ENCODE measurements at places on chromosomes 6 and 20.

- no peak for DNase-seq
Measured at GRCh38 chr20:62529896-62530642, 54.3 kb upstream of the GATA5 start.

GRCh38 chr6:169741344-169741743, 10.0 kb downstream of the DYNLT2 start:
- no peak for DNase-seq

DNA sequence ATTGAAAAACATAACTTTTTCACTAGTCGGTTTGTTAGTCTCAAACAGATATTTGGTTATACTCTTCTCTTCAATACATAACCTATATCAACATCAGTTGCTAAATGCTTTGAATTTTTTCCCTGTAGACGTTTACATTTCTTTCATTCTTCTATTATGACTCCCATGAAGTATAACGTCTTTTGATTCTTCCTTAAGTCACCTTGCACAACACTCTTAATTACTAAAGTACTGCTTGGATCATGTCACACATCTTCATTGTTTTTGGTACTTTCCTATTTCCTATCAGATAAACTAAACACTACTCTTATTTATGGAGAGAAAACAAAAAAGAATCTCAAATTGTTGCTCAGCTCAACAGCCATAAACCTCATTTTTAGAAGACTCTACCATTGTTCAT, 23.0 kb upstream of the BMP5 start:
- no peak for DNase-seq

DNA sequence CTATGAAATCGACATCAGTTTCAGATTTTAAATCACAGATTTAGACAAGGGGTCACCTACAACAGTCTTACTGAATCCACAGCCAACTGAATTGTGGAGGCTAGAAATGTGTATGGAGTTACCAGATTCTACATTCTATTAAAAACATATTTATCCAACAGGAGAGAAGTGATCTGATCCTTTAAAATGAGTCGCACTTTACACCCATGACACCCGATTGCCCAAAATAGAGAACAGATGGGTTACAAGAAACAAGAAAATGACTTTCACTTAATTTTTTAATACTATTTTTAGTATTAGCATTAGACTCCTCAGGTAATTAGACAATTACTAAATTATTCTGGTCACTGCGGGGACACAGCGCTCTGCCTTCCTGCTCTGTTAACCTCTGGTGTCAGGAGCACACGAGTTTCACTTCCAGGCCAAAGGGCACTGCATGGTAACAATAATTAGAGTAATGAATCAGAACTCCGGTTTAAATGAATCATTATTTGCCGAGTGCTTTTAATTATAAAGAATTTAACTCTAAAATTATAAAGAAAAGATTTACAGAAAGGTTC, 108.6 kb downstream of the ATP9A start:
- no peak for DNase-seq

DNA sequence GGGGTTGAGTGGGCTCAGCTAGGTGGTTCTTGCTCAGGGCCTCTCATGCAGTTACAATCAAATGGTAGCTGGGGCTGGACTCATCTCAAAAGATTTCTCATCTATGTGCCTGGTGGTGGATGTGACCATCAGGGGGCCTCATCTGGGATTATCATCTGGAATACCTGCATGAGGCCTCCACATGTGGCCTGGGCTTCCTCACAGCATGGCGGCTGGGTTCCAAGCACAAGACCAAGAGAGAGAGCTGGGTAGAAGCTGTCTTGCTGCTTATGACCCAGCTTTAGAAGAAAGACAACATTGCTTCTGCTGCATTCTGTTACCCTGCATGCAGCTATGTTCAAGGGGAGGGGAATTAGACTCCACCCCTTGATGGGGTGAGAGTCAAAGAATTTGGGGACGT, 22.5 kb downstream of the ARHGAP40 start:
- DNase-seq: no peak

DNA sequence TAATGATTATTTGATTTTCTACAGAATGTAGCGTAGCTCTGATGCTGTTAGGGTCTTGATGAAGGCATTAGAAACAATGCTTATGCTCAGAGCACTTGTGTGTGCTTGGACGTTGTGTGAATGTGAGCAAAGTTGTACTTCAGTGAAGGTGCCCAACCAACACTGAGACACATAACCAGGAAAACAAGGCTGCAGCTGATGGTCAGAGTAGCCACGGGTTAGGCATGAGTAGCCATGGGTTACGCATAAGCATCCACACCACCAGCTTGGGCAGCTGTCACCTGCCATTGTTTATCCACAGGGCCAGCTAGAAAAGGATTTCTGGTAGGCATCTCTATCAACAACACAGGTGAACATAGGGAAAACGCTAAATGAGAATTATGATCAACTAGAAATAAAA, 326.6 kb downstream of the NRN1 start:
- DNase-seq: no peak

- peak; percentile 10 for DNase-seq
Measured at GRCh38 chr6:34055223-34055933, 90.5 kb downstream of the GRM4 start.

DNA sequence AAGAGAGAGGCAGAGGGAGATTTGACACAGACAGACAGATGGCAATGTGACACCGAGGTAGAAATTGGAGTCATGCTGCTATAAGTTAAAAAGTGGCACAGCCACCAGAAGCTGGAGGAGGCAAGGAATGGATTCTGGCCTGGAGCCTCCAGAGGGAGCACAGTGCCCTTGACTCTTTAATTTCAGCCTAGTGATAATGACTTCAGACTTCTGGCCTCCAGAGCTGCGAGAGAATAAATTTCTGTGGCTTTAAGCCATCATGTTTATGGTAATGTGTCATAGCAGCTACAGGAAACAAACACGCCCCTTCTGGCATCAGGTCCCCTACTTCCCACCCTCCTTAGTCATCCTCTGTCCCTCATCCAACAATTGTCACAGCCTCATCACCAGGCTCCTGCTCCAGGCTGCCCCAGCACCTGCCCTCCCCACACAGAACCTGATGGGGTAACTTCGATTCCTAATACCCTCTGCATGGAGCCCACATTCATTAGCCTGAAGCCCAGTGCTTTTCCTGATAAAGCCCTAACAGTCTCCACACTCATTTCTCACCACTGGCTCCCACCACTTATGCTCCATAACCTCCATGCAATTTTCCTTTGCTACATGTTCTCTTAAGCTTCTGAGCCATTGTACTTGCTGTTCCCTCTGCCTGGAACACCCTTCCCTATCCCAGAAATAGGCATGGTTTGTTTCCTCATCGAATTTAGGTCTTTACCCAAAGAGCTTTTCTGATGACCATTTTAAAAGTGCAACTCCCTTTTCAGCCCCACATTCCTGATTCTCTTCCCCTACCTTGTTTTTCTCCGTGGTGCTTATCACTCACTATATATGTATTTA, 69.7 kb upstream of the TOX2 start:
- DNase-seq: no peak

DNA sequence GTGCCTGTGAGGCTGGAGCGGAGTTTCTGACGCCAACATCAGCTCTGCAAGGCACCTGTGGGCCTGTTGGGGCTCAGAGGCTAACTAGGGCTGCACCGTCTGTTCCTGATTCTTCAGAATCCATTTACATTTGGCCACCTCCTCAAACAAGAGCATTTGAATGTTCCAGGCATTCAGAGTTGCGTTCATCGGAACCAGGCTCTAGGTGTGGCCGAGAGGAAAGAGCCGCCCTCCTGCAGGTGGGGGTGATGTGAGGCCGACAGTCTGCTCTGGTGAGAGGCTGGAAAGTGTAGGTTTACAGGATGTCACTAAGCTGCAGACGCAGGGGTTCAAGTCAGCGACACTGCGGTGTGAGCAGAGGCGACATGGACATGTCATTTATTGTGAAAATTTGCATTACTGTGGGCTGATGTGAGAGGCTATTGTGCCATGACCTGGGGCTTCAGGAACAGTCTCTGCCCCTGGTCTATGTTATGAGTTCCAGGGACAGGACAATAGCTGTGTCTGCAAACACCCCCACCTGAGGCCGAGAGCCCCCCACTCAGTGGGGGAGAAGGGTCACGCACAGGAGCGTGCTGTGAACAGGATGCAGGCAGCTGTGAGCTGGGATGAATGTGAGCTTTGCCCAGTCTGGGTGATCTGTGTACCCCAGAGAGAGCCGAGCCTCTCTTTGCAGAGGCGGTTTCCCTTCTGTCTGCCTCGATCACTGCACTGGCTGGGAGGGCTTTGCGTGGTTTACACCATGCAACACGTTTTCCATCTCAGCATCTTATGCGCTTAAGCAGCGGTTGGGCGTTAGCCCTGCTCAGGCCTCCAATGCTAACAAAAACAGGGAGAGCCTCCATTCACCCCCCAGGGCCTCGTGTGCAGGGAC, 21.1 kb downstream of the SLCO4A1 start:
- DNase-seq: no peak

GRCh38 chr6:53984163-53984562, 127.1 kb upstream of the MLIP start:
- no peak for DNase-seq

GRCh38 chr6:155710704-155711103, 255.1 kb upstream of the NOX3 start:
- no peak for DNase-seq

DNA sequence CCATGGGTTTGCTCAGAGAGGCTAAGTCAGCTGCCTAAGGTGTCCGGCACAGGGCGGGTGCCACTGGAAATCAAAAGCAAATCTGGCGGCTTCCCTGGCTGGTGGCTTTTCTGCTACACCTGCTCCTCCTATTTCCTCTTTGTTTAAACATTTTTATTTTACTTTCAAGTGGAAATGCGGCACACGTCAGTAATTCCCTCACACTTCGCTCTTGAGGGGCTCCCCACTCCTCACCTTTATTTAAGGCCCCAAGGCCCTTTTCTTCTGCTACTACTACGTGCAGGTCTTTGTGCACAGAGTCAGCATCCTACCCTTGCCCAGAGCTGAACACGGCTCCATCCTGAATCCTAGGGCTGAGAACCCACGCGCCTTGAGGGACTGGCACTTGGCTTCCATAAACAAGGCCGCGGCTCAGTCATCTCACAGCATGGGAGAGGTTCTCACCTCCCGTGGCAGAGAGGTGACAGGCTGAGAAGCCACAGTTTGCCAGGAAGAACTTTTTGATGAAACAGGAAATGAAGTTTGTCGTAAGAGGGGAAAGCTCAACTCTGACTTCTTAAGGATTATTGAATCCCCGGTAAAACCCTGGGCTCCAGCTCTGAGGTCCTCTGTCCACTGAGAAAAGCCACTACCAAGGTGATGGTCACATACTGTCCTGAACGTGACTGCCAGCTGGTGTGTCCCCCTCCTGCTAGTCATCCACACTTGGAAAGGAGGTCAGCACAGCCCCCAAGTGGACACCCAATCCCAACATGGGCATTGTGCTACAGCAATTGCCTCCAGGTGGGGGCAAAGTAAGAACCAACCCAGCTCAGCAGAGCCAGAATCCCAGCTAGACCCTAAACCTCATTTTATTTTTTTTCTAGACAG, 48.0 kb downstream of the NFATC2 start:
- DNase-seq: no peak

GRCh38 chr6:2940010-2940850, 31.1 kb downstream of the SERPINB6 start:
- no peak for DNase-seq

GRCh38 chr6:15458021-15458459, 204.8 kb downstream of the DTNBP1 start:
- DNase-seq: no peak

GRCh38 chr6:159066483-159066882, 21.7 kb upstream of the TAGAP start:
- DNase-seq: no peak

DNA sequence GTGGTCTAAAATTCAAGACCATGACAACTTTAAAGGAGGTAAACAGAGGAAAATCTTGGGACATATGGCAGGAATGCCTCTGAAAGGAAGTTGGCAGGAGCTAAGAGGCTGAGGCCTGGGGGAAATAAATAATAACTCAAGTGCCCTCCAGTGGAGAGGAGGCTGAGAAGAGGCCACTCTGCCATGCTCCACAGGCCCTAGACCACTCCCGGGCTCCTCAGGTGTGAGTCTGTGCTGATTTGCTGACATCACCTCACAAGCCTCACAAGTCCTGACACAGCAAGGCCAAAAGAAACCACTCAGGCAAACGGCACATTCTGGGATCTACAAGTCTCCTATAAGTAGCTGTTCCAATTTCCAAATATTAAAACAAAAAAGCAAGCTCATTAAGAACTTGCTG, 91.0 kb upstream of the RIPOR2 start:
- no peak for DNase-seq

- DNase-seq: no peak
Measured at GRCh38 chr6:37137201-37138090, 32.5 kb upstream of the PIM1 start.

DNA sequence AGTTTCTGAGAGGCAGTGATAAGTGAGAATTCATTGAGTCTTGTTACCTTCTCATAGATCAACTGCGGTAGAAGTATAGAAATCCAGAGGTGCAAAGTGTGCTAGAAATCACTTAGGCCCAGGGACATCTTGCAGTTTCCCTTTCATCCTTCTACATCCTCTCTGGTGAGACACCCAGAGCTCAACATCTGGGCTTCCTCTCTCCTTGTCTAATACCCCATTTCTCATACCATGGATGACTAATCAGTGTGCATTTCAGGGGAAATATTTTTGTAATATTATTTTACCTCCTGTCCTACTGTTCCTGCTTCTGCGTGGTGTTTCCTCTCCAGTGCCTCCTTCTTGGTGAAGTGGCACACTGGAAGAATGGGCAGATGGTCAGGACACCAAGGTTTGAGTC, 322.4 kb downstream of the TFAP2B start:
- DNase-seq: no peak

DNA sequence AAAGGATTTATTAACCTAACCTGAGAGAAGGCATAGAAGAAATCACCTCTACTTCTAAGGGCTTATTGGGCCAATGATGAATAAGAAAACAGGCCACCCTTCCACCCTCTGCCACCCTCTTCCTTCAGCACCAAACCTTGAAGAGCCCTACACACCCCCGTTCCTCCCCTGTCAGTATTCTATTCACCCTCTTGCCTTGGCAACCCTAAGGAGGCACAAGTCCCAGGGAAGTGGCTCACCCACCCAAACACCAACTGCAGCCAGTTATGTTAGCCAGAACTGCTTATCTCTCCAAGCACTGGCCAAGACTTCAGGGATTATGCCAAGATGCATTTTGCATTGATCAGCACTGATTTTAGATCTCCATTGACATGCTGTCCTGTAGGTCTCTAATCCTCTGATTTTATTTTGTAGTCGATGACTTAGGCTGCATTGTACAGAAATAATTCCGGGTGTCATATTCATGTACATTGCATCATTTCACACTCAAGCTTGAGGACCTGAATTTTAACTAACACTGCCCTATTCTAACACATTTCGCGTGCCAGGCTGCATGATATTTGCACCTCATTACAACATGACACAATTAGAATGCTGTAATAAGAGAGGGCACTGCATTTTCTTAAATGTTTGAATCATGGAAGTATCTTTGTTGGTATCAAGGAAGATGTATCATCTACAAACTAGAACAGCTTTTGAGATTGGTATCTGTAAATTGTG, 15.7 kb downstream of the CNKSR3 start:
- no peak for DNase-seq

- peak; percentile 28 for DNase-seq
Measured at GRCh38 chr6:30769088-30769852, 24.9 kb upstream of the IER3 start.

- no peak for DNase-seq
Measured at GRCh38 chr6:14417377-14417776, 299.8 kb downstream of the CD83 start.

GRCh38 chr6:54980511-54981275, 134.1 kb downstream of the FAM83B start:
- no peak for DNase-seq
